ENCODE measurements at places on chromosomes 12 and 14. TPM values are rescaled to one million over a fixed set of nuclear protein-coding genes. Genes with fewer than 3 reads are reported as not detected.

ARHGAP9 gene
- 162 TPM for total RNA-seq

FBXO21 gene
- 25.8 TPM for total RNA-seq

TRHDE gene
- not detected for total RNA-seq

NGB gene
- not detected for total RNA-seq

DTX1 gene
- total RNA-seq = 1.1 TPM

RDH16 gene
- 0.12 TPM for total RNA-seq

GRCh38 chr14:100731011-100731670 is 4.4 kb downstream of the DLK1 start:
- DNase-seq = no peak

DNA sequence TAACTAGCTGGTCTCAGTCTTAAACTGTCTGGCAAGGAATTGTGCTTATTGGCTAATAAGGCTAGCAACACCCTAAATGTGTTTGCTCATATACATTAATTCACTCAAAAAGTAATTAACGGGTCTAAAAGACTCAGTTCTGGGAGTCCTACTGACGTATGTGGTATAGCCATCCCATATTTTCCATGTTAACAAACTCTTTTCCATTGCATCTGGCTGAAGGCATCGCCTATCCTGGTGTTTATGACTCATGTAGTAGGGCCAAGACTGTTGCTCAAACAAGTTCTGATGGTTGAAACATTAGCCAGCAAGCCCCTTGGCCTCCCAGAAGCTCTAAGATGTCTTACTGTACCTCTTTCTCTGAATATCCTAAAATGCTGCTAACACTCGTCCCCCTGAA is 98.5 kb downstream of the PHLDA1 start:
- DNase-seq = no peak

- DNase-seq = no peak
Observed at GRCh38 chr14:99725774-99726537, 41.9 kb downstream of the CYP46A1 start.

- no peak for DNase-seq
Observed at GRCh38 chr12:76341436-76342030, 6.7 kb downstream of the BBS10 start.

- DNase-seq = no peak
Observed at GRCh38 chr12:100901266-100901665, 106.7 kb downstream of the ANO4 start.

DNA sequence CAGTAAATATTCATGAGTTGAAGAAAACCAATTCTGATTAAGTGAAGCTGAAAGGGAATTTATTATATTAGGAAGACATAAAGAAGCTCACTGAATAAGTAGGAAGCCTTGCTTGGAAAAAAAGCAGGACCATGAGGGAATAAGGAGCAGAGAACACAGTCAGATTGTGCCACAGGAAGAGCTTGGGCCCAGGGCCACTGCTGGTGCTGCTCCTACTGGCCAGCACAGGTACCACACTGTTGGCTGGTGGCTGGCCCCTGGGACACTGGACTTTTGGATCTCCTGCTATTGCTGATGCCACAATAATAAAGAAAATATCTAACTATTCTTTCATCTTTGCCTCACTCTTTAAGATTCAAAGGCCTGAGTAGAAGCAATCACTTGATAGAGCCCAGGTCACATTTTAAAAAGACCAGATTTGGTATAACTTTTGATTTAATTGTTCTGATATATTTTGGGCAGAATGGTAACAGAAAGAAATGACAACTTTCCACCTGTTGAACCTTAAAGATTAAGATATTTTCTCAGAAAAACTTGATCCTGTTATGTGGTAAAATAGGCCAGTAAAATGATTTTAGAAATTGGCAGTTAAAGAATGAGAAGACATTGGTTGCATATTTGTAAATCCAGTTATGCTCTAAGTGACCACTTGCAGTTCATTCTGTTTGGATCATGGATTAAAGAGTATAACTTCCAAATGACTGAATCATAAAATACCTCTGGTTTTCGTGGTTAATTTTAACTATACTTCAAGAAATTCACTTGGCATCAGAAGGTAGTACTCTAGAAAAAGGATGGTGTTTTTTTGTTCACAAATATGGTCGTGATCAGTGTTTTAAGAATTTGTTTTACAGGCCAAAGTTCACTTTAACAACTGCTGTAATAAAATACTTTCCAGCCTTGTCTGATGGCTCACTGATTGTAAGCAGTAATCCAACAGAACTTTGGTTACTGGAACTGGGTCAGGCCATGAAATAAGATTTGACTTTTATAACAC is 68.3 kb downstream of the DERA start:
- no peak for DNase-seq

DNA sequence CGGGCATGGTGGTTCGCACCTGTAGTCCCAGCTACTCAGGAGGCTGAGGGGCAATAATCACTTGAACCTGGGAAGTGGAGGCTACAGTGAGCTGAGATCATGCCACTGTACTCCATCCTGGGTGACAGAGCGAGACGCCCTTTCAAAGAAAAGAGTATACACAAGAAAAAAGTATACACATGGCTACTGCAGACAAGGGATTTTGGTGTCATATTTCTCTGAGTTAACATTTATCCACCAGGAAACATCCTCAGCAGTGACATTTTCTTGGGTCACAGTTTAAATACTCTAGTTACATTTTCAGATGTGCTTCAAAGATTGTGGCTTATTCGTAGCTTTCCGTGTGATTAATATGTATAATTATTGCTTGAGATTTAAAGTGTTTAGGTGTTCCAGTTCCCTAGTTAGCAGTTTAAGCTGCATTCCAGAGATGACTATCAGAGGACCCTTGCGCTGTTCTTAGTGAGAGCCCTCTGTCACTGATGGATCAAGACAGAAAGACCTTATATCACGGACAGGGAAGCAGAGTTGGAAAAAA is 4.7 kb upstream of the PPP2R5E start:
- DNase-seq = no peak

GRCh38 chr12:120352117-120352516 is 16.8 kb downstream of the MSI1 start:
- DNase-seq = no peak

- DNase-seq = no peak
Observed at GRCh38 chr14:99745307-99745951, 47.8 kb upstream of the EML1 start.

DNA sequence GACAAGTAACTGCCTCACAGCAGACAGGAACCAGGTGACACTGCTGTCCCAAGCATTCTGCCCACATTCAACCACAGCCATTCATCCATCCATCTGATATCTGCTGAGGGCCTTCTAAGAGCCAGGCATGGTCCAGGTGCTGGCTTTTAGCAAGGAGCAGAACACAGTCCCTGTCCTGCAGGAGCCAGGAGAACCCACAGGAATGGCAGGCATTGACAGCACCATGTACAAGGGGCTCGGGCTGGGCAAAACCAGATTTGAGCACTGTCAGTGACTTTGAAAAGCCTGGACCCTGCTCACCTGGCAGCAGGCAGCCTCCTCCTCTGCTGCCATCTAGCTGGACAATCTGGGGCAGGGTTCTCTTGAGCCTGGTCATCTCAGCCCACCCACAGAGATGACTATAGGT is 137.0 kb downstream of the ZFP36L1 start:
- no peak for DNase-seq

- no peak for DNase-seq
Observed at GRCh38 chr12:111216387-111217159, 152.3 kb downstream of the PHETA1 start.

DNA sequence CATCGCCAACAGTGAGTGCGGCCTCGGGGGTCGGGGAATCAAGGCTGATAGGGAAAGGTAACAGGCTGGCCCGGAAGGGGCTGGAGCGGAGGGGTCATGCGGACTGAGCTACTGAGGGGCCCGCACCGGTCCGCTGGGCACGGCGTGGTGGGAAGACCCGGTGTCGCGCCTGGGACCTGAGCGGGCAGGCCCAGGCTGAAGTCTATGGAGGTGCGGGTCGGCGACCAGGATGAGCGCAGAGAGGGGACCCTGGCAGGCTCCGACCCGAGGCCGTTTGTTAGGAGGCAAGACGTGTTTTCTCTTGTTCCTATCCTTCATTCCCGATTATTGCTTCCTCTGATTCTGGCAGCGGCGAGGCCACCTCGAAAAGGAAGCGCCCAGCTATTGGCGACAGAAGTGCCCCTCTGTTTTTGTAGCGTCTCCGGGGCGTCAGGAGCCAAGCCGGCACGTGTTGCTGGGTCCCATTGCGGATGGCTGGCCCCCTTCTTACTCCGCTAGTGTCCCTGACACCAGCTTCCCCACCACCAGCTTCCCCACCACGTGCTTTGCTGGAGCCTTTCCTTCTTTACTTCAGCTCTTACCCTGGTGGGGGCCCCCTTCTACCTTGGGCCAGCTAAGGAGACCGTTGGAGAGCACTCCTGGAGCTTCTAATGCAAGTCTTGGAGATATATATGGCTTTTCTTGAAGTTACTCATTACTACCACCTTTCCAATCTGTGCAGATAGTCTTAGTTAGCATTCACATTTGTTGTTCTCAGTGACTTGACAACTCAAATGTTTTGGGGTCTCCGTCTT is 653 bp downstream of the PA2G4 start:
- peak; percentile 38 for DNase-seq

All from activated naive CD8-positive, alpha-beta T cell treated with anti-CD3 and anti-CD28 coated beads for 36 hours (primary cell).